ENCODE measurements at places on chromosomes 3 and 15.

GRCh38 chr3:195139876-195140240, 131.1 kb downstream of the XXYLT1 start:
- DNase-seq, result no peak

DNA sequence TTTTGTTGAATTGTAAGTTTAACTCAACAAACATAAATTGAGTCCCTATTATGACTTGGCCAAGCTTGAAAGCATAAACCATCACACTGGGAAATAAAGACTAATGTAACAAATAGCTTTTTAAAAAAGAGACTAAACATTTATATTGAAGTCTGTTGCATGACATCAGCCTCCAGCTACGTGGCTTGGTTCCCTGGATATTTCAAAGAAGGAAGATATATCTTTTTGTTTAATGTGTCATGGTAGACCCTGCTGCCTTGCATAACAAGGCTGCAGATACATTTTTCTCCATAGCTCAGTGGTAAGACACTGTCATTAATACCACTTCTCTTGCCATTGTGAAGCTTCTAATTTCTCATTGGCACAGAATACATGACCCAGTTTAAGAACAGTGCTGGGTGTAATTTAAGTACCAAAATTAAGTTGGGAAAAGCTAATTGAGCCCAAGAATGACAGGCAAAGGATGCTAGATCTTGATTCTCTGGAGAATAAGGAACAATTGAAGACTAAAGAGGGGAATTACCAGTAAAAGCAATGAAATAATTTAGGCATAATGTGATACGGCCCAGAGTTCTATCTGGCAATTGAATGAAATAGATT, 14.0 kb downstream of the RCN2 start:
- DNase-seq, result no peak

- no peak for DNase-seq
Measured at GRCh38 chr3:13462822-13463221, 17.3 kb upstream of the HDAC11 start.

- no peak for DNase-seq
Measured at GRCh38 chr15:90141646-90142045, 39.4 kb upstream of the IDH2 start.

- no peak for DNase-seq
Measured at GRCh38 chr3:17367171-17367570, 375.3 kb downstream of the TBC1D5 start.

DNA sequence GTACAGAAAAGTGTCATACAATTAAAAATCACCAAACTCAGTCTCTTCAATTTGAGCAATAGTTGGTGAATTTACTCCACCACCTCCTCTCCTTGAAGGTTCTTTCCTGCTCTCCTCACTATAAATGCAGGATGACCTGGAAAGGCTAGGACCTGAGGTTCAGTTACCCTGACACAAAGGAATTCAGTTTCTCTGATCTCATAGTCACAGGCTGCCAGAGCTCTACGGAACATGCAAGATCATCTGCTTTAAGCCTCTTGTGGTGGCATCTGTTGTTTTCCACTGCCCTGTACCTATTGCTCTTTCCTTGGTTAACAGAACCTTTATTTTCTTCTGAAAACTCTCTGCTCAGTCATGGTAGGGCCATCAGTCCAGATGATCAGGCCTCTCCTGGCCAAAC, 4.9 kb upstream of the TP63 start:
- DNase-seq, result no peak

GRCh38 chr3:79947469-79947868, 179.7 kb upstream of the ROBO1 start:
- no peak for DNase-seq

- DNase-seq, result no peak
Measured at GRCh38 chr3:87867001-87867400, 191.8 kb downstream of the CGGBP1 start.

- DNase-seq, result no peak
Measured at GRCh38 chr3:114732353-114732752, 414.7 kb downstream of the ZBTB20 start.

DNA sequence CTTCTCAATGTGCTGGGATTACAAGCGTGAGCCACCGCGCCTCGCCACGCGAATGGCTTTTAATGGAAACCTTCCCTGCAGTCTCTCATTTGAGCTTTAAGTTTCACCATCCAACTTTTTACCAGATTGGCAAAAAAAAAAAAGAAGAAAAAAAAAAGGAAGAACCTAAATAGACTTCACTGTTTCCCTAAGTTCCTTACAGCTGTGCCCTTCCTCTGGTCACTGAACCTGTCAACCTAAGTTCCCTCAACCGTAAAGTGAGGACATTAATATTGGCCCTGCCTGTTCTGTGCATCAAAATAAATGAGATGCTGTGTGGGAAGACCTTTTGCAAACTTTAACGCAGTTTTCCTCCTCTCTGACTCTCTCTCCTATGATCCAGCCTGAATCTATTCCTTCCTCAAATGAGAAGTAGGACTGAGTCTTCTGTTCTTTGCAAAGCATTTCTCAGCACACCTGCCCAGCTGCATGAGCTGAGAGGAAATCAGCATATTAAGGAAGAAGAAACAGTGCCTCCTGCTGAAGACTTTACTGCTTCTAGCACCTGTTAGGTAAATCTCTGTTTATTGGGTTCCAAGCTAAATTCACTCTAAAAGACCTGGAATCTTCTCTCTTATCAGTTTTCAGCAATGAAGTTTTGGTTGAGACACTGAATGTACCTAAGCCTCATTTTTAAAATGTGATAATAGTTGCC, 99.6 kb upstream of the ETV5 start:
- no peak for DNase-seq

GRCh38 chr15:38226608-38227266, 25.9 kb upstream of the SPRED1 start:
- DNase-seq, result peak; percentile 33

- DNase-seq, result no peak
Measured at GRCh38 chr15:45521596-45522327, 793 bp downstream of the SLC30A4 start.

DNA sequence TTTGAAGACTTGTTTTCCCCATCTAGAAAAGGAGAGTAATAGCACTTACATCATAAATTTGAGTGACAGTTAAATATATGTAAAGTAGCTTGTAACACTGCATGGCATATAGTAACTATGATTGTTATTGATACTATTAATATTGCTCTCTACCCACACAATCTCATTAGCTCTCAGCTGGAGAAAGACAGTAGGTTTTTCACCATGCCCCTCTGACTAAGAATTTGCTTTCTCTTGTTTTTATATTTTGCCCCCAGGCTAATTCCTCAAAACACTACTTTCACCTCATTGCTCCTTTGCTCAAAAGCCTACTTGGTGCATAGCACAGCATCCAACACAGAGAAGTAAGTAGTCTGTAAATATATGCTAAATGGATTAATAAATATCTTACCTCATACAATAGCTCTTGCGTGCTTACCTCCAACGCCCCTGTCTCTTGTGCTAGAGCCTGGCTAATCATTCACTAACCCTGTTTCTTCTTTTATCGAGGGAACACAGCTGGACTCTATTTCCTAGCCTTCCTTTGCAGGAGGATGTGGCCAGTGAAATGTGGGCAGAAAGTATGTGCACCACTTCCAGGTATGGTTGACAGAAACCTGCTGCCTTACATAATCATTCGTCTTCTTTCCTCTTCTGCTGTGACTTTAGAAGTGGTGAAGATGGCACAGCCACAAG, 190.0 kb downstream of the PLCH1 start:
- DNase-seq, result no peak

- no peak for DNase-seq
Measured at GRCh38 chr15:90001683-90002427, 731 bp downstream of the ZNF710 start.

- no peak for DNase-seq
Measured at GRCh38 chr3:171977441-171977840, 61.9 kb upstream of the FNDC3B start.

- DNase-seq, result no peak
Measured at GRCh38 chr15:72154316-72154715, 36.1 kb downstream of the SENP8 start.

- DNase-seq, result no peak
Measured at GRCh38 chr3:69690-70089, 126.9 kb upstream of the CHL1 start.

DNA sequence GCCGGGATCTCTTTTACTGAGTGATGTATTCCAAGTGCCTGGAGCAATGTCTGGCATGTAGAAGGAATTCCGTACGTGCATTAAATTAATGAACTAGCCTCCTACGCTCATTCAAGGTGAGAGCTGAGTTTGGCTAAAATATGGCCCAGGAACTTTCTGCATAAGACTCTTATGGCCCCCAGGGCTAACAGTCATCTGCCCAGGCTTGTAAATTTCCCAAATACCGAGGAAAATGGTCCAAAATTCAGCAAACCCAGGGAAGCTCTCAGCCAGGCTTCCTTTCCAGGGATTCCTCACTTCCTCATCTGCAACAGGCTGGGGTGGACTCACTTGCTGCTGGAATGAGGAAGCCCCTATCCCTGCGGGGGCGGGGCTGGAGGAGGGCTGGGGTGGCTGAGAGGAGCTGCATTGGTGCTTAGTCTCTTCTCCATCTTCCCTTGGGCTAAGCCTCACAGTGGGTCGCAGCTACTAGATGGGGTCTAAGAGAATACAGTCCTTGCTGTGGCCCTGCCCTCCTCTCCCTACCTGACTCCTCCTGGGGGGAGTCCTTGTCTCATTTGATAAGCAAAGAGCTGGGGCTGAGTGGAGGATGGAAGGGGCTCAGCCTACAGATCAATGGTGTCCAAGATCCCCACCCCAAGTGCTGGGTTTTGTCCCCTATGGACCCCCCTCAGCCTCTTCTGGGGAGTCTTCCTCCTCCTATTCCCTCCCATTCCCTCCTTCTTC, 28.5 kb upstream of the APOD start:
- DNase-seq, result no peak

- DNase-seq, result no peak
Measured at GRCh38 chr15:92079047-92079446, 225.5 kb downstream of the SLCO3A1 start.

- no peak for DNase-seq
Measured at GRCh38 chr3:55521064-55521737, 34.1 kb upstream of the WNT5A start.

- DNase-seq, result no peak
Measured at GRCh38 chr3:133607816-133608215, 34.3 kb downstream of the CDV3 start.

DNA sequence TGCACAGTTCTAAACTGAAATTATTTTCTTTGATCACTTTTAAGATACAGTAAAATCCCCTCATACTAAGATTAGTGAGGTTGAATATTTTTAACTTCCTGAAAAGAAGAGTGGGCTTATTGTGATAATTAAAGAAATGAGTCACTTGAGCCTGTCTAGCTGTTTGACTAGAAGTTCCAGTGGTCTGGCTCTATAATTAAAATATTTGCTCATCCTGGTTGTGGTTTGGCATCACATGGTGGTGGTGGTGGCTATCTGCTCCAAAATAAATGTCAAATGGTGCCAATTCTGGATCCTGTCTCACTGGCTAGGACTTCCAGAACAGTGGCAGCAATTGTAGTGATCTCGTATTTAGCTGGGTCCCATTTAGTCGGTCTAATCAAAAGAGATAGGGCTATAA, 8.6 kb upstream of the TEX9 start:
- peak; percentile 13 for DNase-seq

- no peak for DNase-seq
Measured at GRCh38 chr15:93265111-93265556, 176.1 kb upstream of the RGMA start.

GRCh38 chr3:51709004-51709420, 2.1 kb downstream of the GRM2 start:
- no peak for DNase-seq

Data from AG09309 (cell line).